ENCODE measurements at places on chromosomes 5 and 9.

DNA sequence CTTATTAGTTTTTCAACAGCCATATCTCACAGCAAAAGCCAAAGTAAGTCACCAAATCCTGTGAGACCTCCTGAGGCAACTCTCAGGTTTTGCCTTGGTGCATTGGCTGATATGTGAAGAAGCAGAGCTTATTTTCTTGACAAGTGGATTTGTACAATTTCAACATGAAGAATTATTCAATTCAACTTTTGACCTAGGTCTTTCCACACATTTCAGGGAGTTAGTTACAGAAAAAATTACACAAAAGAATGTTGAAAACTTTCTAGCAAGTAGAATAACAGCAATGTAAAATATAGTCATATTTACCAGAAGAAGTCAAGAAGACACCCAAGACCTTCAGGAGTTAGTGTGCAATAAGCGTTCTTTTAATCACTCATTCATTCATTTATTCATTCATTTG is 62.4 kb upstream of the ADRB2 start:
- DNase-seq = no peak

DNA sequence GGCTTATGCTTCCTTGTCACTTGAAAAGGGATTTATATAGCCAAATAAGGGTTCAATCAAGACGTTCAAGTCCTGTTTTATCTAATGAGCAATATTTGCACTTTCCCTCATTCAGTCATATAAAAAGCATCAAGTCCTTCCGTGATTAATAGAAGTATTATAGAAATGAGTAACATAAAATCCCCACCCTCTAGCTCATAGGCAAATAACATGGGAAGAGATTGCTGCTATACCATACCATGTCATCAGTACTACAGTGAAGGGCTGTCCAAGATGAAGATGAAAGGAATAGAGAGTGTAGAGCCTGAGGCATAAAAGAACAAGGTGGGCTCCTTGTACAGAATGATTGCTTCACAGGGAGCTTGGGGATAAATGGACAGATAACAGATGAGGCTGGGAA is 20.4 kb upstream of the PAPPA start:
- no peak for DNase-seq

- DNase-seq = no peak
Measured at GRCh38 chr5:126332326-126332725, 90.9 kb upstream of the GRAMD2B start.

GRCh38 chr5:204966-205670 is 12.8 kb downstream of the CCDC127 start:
- DNase-seq = no peak

DNA sequence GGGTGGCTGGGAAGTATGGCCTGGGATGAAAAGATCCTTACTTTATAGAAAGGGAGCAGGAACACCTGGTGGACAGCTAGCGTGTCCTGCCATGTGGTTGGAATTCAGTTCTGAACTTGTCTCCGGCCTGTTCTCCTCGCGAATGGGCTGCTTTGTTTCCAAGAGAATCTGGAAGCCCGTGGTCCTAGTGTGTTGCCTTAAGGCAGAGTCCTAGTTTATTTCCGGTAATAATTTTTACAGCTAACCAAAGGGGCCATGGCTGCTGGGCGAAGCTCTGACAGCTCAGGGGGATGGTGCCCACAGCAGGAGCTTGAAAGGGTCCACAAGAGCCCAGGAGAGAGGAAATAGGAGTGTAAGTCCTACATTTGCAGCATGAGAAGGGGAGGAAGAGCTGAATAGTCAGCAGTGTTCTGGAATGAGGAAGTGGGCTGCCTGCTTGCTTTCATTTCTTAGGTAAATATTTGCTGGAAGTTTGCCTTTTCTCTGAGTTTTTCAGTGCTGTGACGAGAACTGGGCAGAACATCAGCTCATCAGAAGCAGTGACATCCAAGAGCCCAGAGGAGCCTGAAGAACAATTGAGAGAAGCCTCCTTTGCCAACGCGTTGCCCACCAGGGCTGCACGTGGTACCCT is 13.1 kb upstream of the IGFBPL1 start:
- DNase-seq = no peak

DNA sequence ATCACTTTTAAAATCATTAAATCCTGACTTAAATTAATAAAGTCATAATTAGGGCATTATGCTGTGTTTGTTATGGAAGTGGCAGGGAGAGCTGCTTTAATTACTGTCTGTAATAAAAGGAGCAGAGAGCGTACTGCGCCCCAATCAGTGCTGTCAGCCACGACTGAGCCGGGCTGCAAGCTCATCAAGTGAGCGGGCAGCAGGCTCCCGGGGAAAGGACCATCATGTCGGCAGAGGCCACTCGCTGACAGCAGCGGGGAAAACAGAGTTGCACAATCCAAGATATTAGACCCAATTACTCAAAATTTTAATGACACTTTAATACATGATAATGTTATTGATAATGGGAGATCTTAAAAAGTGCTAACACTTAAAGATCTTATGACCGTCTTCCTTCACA is 181.6 kb downstream of the AP3B1 start:
- DNase-seq = no peak

GRCh38 chr5:150377964-150378694 is 20.6 kb downstream of the TCOF1 start:
- no peak for DNase-seq

- DNase-seq = no peak
Measured at GRCh38 chr5:73174100-73174815, 1.3 kb downstream of the TMEM174 start.

DNA sequence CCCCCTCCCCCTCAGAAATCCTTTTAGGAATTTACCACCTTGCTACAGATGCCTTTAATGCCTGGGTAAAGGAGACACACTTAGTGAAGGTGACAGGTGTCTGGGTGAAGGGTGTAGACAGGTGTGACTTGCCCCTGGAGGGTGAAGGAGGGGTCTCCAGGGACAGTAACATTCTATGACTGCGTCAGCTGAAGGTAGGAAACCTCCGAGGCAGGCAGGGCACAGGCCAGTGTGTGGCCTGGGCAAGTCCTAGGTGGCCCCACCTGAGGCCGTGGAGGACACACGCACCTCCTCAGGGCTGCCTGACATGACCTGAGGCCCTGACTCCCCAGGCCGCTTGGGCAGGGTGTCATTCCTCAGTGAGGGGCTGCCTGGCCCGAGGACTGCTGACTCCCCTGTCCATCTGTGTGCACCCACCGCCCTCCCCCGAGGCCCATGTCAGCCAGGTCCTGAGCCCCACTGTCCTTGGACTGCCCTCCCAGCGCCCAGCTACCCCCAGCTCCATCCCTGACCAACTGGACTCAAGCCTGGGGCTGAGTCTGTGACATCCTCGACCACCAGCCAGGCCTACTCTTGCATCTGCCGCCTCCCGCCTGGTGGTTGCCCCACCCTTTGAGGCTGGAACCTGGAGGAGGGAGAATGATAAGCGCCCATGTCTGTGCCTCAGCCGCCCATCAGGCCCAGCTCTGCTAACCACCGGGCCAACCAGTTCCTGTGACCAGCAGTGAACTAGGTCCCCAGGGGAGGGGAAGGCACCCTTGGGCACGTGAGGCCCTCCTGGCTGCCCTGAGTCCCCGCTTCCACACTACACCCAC is 18.4 kb downstream of the CARD19 start:
- no peak for DNase-seq

GRCh38 chr5:119031905-119032304 is 39.0 kb upstream of the DMXL1 start:
- DNase-seq = no peak

GRCh38 chr5:4548341-4548740 is 591.8 kb upstream of the ADAMTS16 start:
- DNase-seq = no peak

GRCh38 chr5:178279723-178280438 is 47.3 kb upstream of the PHYKPL start:
- peak; percentile 88 for DNase-seq

DNA sequence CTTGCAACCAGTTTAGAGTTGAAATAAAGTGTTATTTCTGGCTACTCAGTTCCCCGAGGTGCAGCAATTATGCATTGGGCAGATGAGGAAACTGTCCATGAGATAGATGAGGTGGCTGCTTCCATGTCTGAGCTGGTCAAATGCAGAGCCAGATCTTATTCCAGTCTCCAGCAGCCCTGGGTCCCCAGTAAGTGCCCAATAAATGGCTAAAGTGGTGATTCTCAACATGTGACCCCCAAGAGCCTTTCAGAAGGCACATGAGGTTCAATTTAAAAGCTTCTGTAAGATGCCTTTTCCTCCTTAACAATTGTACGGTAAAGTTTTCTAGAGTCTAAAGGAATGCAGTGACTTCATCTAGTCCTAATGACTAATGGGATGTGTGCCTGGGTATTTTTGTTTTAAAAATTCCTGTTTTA is 17.5 kb downstream of the ATOX1 start:
- DNase-seq = no peak

DNA sequence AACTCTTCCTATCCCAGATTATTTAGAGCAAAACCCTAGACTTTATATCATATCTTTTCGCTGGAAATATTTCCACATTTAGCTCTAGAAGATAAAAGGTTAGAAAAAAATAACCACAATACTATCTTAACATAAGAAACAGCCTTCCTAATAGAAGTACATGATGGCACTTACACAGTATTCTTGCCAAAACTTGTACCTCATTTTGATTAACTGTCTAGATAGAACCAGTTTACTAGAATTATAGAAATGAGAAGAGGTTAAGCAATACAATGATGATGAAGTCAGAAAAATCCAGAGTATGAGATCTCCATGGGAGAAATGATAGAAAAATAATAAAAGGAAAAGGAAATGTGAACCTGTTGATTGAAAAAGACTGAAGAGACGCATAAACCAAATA is 63.1 kb downstream of the SLC12A2 start:
- DNase-seq = no peak

Data from GM12892 (cell line).